ENCODE measurements at places on chromosomes 12 and 14.

GRCh38 chr14:76525106-76525821, 149.3 kb downstream of the ESRRB start:
- no peak for DNase-seq

DNA sequence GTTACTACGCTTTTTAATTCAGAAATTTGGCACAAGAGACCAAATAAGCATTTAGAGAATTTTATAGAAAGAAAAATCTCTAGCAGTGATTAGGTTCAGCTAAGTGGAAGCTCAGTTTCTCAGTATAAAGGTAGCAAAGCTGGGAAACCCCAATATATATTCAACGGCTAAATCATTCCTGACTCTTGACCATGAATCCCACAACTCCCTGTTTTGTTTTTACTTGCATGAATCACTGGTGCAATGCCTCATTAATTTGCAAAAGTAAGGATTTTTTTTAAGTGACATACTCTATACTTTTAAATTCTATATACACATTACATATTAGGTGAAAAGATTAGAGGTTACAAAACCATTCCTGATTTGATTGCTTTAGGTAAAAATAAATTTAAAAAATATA, 74.3 kb upstream of the PLEKHG7 start:
- DNase-seq: no peak

GRCh38 chr14:32480337-32480736, 151.2 kb downstream of the AKAP6 start:
- DNase-seq: no peak

GRCh38 chr12:96500693-96501092, 11.3 kb downstream of the CFAP54 start:
- peak; percentile 23 for DNase-seq

DNA sequence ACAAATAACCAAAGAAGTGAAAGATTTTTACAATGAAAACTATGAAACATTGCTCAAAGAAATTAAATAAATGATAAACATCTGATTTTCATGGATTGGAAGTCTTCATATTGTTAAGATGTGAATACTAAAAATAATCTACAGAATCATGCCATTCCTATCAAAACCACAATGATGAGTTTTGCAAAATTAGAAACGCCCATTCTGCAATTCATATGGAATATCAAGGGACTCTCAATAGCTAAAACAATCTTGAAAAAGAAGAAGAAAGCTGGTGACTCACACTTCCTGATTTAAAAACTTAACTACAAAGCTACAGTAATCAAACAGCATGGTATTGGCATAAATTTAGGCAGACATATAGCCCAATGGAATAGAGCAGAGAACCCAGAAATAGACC, 40.2 kb upstream of the CCT2 start:
- DNase-seq: no peak

- DNase-seq: peak; percentile 14
Observed at GRCh38 chr12:41188058-41188840, at the start of gene PDZRN4. Gene PDZRN4, plus strand, starts transcription at chr12:41188320.

GRCh38 chr14:54337314-54337713, 59.5 kb upstream of the CDKN3 start:
- no peak for DNase-seq

DNA sequence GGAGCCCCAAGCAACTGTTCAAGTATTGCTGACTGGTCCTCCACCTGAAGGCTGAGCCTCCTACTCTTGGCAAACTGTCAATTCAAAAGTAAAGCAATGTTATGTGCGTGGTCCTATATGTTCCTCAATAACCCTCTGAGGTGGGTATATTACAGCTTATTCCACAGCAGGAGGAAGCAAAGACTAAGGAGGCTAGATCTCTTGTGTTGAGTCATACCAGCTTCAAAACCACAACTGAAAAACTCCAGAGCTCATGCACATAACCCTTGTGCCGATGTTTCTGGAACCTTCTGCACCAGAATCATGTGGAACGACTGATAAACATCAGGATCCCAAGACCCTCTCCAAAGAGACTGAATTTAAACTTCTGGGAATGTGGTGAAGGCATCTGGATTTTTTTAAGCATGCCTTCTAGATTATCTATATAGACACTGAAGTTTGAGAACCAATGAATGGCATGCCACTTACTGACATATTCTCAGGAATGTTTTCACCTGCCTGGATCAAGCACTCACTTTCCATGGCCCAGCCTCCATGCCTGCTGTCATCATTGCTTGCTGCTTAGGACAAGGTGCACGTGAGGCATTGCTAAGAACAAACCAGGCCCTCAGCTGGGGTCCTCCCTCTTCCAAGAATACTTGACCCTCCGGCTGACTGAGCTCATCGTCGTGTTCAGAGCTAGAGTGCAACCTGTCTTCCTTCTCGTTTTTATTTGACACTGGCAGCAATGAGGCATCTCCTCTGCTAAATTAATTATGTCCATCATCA, 194.7 kb downstream of the BCL11B start:
- DNase-seq: peak; percentile 24

GRCh38 chr14:87894920-87895319, 98.1 kb downstream of the GALC start:
- DNase-seq: no peak

- no peak for DNase-seq
Observed at GRCh38 chr14:79670811-79671210, 540.5 kb downstream of the DIO2 start.

- no peak for DNase-seq
Observed at GRCh38 chr14:102573591-102574046, 18.8 kb upstream of the RCOR1 start.

DNA sequence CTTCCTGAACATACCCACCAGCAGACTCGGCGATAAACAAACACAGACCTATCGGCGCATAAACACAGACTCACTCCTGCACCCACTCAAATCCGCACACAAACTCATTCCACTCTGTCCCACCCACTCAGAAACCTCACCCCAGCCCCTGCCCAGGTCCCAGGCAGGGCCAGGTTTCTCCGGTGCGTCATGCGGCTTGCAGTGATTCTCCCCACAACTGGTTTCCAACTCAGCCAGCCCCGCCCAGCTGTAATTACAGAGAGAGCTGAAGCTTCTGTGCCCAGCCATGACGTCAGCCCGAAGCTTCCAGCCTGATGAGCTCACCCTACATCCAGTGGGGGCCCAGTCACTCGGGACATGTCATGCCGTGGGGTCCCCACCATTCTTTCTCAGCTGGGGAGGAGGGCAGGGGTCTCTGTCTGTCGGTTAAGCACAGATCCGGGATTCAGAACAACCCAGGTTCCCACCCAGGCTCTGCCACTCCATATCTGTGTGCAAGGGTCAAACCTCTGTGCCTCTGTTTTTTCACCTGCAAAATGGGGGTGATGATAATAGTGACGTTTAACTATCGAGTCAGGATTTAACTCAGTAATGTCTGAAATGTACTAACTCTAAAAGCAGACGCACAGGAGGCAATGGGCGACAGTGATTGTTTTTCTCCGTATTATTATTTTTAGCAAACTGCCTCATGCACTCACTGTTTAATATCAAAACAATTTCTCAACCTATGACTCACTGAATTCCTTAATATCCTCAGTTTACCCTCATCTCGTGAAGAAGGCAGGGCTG, 2.3 kb upstream of the HSPB8 start:
- peak; percentile 84 for DNase-seq

DNA sequence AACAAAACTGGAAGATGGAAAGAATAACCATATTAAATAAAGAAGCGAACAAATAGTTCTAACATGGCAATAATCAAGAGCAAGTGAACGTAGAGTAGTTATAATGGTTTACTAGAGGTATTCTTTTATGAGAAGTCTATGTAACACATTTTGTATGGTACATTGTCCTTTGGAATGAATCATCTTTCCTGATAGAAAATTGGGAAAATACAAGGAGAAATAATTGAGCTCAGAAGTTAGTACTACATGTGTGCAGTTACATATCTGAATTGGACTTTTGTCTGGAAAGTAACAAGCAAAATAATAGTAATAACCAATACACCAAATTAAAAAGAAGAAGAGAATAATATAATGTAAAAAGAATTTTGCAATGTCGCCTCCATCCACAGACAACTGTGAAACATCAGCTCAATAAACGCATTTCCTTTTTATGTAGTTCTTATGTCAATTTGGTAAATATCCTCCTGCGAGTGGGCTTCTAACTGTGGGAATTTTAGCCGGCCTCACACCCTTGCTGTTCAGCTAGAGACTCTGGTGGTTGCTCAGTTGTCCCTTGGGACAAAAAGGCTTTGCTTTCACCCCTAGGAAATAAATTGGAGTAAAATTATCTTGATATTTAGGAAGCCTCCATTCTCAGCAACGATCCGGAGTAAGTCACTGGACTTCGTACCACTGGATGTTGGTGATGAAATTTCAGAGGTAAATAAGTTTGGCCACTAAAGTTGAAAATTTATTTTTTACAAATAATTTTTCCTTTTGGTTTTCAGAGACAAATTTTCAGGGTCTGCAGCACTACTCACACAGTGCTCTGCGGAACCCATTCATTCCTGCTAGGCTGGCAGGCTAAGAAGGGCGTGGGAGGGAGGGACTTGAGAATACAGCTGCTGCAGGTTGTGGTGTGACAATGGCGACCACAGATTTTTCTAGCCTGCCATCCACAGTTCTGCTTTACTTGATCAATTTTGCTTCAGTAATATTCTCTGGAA, 1.1 kb upstream of the TUBA1A start:
- no peak for DNase-seq
